Liver (tissue), 10 donors: ENCODE measurements at places on chromosomes 2 and 18. TPM values are rescaled to one million over a fixed set of nuclear protein-coding genes. Genes with fewer than 3 reads are reported as not detected.

The PSTPIP2 gene
- total RNA-seq = 12.8 TPM

The CPO gene
- 0.25 TPM for total RNA-seq

The MDH1B gene
- 0.33 TPM for total RNA-seq

The ZNF24 gene
- total RNA-seq = 28.6 TPM

The NT5DC4 gene
- total RNA-seq = 1.2 TPM

The SKA1 gene
- 18.7 TPM for total RNA-seq

The CFLAR gene
- 34.0 TPM for total RNA-seq

The CFC1 gene
- total RNA-seq = not detected

The GAD1 gene
- 0.08 TPM for total RNA-seq

The CARF gene
- 4.3 TPM for total RNA-seq

The MCM6 gene
- 35.7 TPM for total RNA-seq

The ANTXR1 gene
- total RNA-seq = 3.6 TPM

The VWA3B gene
- total RNA-seq = not detected

The LYG1 gene
- 0.59 TPM for total RNA-seq

The BARD1 gene
- 3.8 TPM for total RNA-seq

The AOX1 gene
- total RNA-seq = 9.9 TPM

The HOXD3 gene
- total RNA-seq = not detected

The CNTNAP5 gene
- total RNA-seq = not detected

The PSMA8 gene
- not detected for total RNA-seq

The PUS10 gene
- 19.6 TPM for total RNA-seq

The ALKAL2 gene
- total RNA-seq = not detected

The SCYGR4 gene
- not detected for total RNA-seq

The CYP27A1 gene
- total RNA-seq = 354 TPM

The ZNF396 gene
- 1.2 TPM for total RNA-seq

The C18orf54 gene
- 4.9 TPM for total RNA-seq

The SLC16A14 gene
- total RNA-seq = 3.7 TPM

The ANKRD23 gene
- 1.4 TPM for total RNA-seq

The METTL5 gene
- 25.7 TPM for total RNA-seq
